ENCODE measurements at places on chromosomes 4 and X.

GRCh38 chr4:127335073-127335620 is 297.6 kb upstream of the INTU start:
- DNase-seq, result no peak

- no peak for DNase-seq
These were observed 63.9 kb downstream of the HAND2 start for GRCh38 chr4:173466101-173466500.

DNA sequence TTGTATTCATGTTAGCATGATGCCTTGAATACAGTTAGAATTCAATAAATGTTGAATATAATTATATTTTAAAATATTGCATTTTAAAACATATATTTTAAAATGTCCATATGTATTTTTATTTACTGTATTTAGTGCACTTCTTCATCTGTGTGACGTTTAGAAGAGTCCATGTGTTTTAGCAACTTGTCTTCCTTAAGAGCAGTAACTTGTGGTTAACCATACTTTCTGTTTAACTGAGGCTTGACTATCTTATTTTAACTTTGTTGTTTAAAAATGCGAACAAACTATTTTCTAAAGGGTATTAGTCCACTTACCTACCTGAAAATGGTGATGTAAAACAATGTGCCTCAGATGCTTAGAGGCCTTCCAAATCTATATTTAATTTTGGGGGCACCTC is 858 bp downstream of the DMP1 start:
- no peak for DNase-seq

GRCh38 chr4:94356444-94356843 is 13.8 kb upstream of the HPGDS start:
- no peak for DNase-seq

DNA sequence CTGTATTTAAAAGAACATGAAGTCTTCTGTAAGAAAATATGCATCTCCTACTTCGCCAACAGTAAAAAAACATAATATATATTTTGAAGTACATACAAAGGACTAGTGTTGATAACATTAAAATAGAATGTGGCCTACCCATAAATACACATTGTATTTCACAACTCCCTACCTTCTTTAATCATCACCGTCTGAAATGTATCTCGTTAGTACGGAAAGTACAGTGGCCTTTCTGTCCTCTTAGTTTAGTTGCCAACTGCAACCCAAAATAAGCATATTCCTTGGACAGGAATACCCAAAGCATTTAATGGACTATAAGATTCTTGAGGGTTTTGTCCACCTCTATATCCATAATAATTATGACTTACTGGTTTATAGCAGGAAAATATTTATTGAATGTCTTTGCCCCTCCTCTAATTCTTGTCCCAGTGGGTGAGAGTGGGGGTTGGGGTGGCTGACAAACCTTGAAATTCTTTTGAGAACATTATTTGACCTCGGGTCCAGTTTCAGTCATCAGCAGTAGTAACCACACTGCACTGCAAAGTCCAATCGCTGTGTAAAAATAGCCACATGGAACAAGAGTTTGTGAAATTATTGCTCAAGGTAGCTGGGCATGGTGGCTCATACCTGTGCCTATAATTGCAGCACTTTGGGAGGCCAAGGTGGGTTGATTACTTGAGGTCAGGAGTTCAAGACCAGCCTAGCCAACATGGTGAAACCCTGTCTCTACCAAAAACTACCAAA is 474.5 kb downstream of the KLHL13 start:
- DNase-seq, result no peak

Measured in NCI-H1694 treated with DMSO at 0.1 percent for 48 hours (cell line).